Fibroblast of skin of back (primary cell): ENCODE measurements at places on chromosomes 16 and 17.

- DNase-seq = no peak
These were observed 31.9 kb downstream of the BAIAP2 start for GRCh38 chr17:81066771-81067315.

DNA sequence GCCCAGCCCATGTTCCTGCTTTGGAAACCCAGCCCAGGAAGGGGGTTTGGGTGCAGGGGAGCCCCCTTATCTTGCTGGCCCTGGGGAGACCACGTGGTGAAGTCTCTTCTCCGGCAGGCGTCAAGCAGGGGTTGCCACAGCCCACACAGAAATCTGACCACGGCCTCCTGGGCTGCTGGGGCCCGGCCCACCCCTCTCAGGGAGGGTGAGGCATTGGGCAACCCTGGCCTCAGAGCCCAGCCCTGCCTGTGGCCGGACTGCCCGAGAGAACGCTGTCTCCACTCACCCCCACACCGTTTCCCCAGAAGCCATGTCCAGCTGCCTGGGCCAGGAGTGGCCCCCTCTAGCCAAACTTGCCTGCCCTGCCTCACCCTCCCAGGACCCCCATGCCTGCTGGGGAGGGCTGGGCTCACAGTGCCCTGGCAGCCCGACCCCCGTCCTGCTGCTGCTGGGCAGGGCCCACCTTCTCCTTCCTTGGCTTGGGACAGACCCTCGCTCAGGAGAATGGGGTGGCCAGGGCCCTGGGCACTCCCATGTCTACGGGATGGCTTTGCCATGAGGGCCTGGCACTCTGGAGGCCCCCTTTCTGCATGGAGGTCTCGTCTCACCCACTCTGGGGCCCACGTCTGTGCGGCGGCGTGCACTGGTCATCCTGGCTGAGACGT, 6.7 kb downstream of the RPUSD1 start:
- DNase-seq = no peak

DNA sequence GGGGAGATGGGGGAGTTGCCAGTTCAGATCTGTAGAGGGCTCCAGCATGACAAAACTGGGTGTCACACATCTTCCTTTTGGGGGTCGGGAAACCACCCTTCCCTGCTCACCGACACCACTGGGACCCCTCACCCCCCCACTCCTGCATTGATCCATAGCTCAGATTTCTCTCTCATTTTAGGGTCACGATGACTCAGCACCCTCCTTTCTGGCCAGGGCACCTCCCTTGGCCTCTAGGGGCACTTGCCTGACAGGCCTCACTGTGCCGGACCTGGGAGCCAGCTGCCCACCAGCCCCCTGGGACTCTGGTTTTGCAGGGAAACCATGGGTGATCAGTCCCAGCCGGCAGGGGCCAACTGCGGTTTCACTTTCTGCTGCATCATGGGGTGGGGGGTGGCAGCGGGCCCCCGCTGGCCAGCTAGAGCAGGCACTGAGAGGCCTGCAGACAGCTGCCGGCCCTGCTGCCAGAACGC, 239.4 kb downstream of the MRTFB start:
- DNase-seq = peak; percentile 68

GRCh38 chr17:52156576-52157570, 1.6 kb downstream of the CA10 start:
- DNase-seq = no peak

- no peak for DNase-seq
These were observed 19.2 kb upstream of the SMIM5 start for GRCh38 chr17:75614006-75614405.
